ENCODE measurements at places on chromosomes 1 and 21.
A peak's percentile ranks its signal among the peaks of the same experiment; 100 is the strongest.

DNA sequence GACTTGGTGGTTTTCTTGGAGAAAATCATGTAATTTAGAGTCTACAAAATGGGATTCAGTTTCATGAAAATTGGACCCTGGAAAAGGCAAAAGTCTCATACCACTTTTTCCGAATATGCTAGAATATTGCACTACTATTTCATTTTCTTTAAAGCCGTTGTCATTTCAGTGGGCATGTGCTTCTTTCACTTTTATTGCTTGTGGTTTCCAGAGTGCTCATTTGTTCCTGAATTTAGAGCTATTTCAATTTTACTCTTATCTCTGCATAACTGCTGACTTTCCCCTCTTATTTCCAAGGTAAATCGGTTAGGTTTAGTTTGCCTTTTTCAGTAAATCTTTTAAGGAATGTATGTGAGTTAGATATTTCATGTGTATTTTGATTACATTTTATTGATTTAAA lies 11.6 kb downstream of the HHAT start:
- no peak for DNase-seq

GRCh38 chr1:153538315-153538821 lies 2.4 kb downstream of the S100A5 start:
- DNase-seq, result no peak

GRCh38 chr1:7300893-7301663 lies 470.0 kb upstream of the VAMP3 start:
- no peak for DNase-seq

- no peak for DNase-seq
Observed at GRCh38 chr1:4397196-4397595, 257.2 kb upstream of the AJAP1 start.

GRCh38 chr1:199466961-199467360 lies 560.5 kb upstream of the NR5A2 start:
- DNase-seq, result no peak

DNA sequence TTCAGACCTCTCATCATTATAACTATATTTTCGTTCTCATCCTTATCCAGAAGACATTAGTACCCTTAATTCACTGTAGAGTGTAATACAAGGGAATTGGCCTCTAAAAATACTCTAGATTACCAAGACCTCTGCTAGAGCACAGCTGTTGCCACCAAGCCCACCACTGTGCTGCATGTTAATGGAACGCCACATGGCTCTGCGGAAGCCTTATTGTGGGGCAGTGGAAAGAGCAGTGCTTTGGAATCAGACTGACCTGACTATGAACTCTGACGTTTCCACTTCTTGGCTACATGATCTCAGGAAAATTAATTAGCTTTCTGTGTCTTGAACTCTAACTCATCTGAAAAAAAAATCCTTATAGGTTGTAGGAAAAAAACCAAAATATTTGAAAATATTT lies 222.1 kb downstream of the LMX1A start:
- DNase-seq, result no peak

GRCh38 chr1:196142111-196142640 lies 466.1 kb downstream of the KCNT2 start:
- DNase-seq, result no peak

DNA sequence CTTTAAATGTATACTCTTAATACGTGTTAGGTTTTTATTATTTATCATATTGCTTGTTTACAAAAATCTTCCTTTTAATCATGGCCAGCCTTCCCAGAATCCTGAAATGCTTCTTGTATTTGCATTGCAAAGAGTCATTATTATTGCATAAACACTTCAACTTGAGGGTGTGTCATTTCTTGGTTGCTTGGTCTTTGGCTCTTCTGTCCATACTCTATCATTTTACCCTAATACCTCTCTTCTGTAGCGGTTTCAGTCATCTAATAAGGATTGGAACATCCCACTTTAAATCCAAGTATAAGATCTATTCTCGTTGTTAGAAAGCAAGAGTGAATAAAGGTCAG lies 200.6 kb upstream of the CACYBP start:
- no peak for DNase-seq

GRCh38 chr1:41014871-41015270 lies 6.7 kb downstream of the SLFNL1 start:
- no peak for DNase-seq

GRCh38 chr1:96367791-96368190 lies 353.8 kb upstream of the PTBP2 start:
- DNase-seq, result no peak

DNA sequence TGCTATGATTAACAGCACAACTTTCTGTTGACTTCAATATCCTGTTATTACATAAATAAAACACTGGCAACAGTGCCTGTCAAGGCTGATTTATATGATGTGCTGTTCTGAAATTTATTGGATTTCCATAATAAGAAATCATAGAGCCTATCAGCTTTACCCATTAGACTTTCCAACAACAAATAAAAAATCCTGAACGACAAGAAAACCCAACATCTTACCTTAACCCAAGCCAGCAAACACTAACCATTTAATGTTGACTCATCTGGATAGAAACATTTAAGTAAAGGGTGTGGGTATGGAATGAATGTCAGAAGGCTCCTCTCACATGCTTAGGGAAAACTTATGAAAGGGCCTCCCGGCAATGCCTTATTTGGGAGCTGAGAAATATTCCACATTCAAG lies 165.1 kb downstream of the SLC45A1 start:
- DNase-seq, result no peak

DNA sequence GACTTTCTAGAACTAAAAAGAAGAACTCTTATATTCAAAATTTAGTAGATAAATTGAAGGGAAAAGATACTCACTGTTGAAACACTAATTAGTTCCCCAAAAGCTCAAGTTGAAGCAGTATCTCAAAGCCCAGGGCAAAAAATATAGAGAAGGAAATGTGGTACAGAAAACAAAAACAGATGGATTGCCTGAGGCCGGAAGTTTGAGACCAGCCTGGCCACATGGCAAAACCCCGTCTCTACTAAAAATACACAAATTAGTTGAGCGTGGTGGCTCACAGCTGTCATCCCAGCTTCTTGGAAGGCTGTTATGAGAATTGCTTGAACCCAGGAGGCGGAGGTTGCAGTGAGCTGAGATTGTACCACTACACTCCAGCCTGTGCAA lies 36.0 kb downstream of the FAM177B start:
- peak; percentile 35 for DNase-seq

DNA sequence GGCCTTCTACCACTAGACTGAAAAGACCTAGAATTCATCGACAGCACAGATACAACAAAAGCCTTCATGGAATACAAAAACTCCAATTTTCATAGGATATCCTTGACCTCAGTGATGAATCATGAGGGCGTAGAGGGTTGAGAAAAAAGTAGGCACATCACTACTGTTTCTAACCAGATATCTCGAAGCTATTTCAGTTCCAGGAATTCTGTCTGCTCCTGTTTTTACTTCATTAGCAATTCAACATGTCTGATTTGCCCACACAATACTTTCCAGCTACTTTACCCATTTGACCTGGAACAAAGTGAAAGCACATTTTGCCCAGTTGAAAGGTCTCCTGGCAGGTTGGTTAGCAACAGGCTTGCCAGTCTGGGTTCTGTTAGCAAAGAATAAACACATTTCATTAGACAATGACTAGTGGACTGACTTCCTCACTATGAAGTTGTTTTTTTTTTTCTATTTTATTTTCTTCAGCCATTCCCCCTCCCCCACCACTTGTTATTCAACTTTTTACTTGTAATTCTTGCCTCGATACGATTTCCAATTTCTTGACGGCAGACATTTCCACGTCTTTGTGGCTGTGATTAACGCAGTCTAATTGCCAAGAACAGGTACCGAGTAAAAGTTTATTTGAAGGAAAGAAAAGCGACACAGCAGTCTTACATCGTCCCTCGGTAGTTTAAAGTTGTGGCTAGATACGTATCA lies 4.0 kb upstream of the ZBTB18 start:
- peak; percentile 22 for DNase-seq

- DNase-seq, result no peak
Observed at GRCh38 chr21:40176724-40177123, 309.5 kb downstream of the PCP4 start.

DNA sequence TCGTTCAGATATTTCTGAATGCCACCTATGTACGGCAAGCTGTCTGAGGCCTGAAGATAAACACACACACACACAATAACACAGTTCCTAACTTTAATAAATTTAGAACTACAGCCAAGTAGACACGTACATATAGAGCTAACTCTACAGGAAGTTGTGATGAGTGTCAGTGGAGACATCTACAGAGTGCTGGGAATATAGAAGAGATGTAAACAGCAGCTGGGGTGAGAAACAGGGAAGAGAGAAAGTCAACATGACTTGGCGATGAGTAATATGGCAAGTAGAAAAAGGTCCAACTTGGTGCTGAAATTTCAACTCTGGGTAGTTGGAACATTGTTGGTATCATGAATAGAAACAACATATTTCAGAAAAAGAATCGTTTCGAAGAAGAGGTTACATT lies 206.5 kb downstream of the ZP4 start:
- no peak for DNase-seq

GRCh38 chr1:71785000-71785399 lies 497.3 kb downstream of the NEGR1 start:
- DNase-seq, result no peak

- no peak for DNase-seq
Observed at GRCh38 chr1:204435872-204436271, 24.3 kb upstream of the PPP1R15B start.

DNA sequence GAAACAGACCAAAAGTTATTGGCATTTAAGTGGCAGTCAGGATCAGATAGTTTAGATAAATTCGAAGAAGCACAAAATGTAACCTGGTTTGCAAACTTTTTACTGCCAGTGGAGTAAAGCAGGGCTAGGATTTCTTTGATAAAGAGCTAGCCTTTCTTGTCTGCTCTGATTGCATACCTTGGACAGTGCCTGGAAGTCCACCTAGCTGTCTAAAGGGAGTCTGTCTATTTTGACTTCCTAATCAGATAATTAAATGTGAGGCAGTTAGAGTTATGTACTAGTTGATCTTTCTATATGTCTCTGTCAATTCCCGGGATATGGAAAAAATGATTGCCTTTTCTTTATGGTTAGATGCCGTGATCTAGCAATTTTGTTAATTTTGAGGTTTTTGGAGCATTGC lies 4.1 kb downstream of the GPSM2 start:
- no peak for DNase-seq

GRCh38 chr1:184502161-184502560 lies 115.3 kb downstream of the C1orf21 start:
- DNase-seq, result no peak

GRCh38 chr1:245677461-245678240 lies 522.9 kb downstream of the KIF26B start:
- no peak for DNase-seq

- no peak for DNase-seq
Observed at GRCh38 chr1:30198451-30198760, 525.0 kb downstream of the MATN1 start.

DNA sequence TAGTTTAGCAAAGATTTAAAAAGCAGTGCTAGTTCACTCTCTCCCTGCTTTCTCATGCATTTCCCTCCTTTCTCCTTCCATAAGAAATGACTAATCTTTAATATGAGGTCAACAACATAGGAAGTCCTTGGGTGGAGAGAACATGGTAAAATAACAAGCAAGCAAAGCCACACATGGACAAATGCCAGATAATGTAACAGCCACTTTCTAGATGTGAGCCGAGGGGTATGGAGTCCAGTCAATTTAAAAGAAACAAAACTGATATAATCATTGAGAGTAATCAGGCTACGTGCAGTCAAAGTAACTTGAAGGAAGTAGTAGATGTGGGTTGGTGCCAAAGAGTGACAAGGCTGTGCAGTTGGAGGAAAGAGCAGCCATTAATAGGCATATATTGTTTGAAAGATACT lies 69.6 kb downstream of the DUSP10 start:
- no peak for DNase-seq
